Right lung (tissue), 10 donors: ENCODE measurements at places on chromosomes 16 and 17. TPM values are rescaled to one million over a fixed set of nuclear protein-coding genes. Genes with fewer than 3 reads are reported as not detected.

GRCh38 chr16:2244301-2244700 is 7.1 kb downstream of the ECI1 start:
- DNase-seq = no peak

Gene TNFSF13
- polyA plus RNA-seq = 16.4 TPM

Gene SPATA22
- not detected for polyA plus RNA-seq

- no peak for DNase-seq
Observed at GRCh38 chr16:65070831-65071432, 50.9 kb downstream of the CDH11 start.

DNA sequence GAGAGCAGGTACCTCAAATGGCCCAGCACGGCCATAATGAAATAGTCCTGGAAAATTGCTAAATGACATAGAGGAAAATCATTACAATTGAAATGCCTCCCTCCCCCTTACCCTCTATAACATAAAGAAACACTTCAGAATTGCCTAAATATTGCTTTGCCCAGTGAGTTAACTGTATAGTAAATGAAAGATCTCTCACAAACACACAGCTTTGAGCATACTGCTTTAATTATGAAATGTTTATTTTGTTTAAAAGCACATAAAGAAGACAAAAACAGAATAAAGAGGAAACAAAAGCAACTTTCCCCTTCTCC is 9.3 kb upstream of the ADAMTS18 start:
- no peak for DNase-seq

GRCh38 chr16:9123871-9124270 is 32.4 kb downstream of the HAPSTR1 start:
- DNase-seq = no peak

- DNase-seq = no peak
Observed at GRCh38 chr17:49717371-49717861, 9.7 kb upstream of the SLC35B1 start.

Gene CBFA2T3
- polyA plus RNA-seq = 5.6 TPM

- peak; percentile 70 for DNase-seq
Observed at GRCh38 chr17:83083368-83084201, 4.2 kb downstream of the METRNL start.
